ENCODE measurements at places on chromosomes 6 and 20.

DNA sequence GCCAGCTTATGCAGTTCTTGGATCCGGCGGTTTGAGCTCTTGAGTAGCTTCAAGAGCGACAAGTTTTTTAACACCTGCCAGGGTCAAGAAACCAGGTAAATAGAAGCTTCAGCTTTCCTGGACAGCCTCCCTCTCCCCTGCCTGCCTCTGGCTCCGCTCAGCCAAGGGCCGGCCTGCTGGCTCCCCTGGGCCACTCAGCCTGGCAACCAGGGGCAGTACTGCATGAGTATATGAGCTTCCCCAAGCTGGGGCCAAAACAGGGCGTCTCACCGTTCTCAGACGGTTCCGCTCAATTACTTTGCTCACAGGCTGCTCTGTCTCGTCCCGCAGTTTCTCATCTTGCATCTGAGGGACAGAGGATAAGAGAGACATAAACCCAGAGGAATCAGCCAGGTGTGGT lies 856 bp downstream of the TP53TG5 start:
- DNase-seq = no peak

- no peak for DNase-seq
These were observed 126.8 kb upstream of the TNFAIP3 start for GRCh38 chr6:137740091-137740755.

GRCh38 chr20:59144179-59144830 lies 19.3 kb upstream of the ZNF831 start:
- DNase-seq = peak; percentile 48

DNA sequence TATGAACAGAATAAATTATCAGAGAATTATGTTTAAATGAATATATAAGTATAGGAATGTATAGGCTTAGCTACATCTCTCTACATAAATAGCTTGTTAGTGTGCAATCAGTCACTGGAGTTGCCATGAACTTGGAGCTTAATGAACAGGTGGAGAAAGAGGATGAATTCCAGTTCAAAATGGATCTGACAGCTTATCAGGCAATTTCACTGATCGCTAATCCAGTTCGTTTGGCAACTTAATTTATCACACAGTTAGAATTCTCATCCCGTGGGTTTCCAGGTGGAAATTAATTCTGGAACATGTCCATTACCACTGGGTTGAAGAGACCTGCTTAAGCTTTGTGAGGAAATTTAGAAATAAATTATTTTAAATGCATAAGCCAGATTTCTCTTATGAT lies 118.1 kb downstream of the MACROD2 start:
- DNase-seq = no peak

GRCh38 chr6:50143011-50143719 lies 93.4 kb upstream of the DEFB112 start:
- DNase-seq = no peak

DNA sequence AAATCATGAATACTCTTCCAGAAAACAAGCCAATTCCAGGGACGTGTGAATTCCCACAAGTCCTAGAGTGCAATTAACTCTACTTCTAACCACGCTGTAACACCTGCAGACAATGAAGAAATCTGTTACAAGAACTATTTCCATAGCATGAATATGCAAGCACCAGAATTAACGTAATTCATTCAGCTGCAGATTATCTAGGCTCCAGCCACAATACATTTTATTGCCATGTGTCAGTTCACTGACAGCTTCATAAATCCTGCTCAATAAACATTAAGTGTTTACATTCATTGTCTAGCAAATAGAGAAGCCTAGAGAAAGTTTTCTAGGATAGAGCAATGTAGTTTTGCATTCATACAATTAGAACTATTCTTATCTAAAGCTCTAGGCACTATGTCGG lies 1348.5 kb downstream of the GRIK2 start:
- no peak for DNase-seq

GRCh38 chr6:66623050-66623449 lies 916.0 kb upstream of the EYS start:
- DNase-seq = no peak

GRCh38 chr20:46640044-46640443 lies 11.2 kb downstream of the SLC13A3 start:
- DNase-seq = no peak

DNA sequence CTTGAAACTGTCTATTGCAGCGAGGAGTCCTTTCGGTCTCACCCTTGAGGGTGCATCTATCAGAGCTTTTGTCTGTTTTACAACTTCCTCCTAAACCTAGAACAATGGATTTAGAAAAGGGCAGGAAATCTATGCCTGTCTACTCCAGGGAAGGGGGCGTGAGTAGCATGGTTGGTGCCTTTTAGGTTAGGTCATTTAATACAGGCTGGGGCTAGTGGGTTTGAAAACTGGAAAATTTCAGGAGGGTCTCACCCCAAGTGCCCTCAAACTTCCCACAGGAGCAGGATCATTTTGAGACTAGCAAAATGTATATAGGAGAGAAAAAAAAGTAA lies 33.5 kb upstream of the BMP6 start:
- no peak for DNase-seq

DNA sequence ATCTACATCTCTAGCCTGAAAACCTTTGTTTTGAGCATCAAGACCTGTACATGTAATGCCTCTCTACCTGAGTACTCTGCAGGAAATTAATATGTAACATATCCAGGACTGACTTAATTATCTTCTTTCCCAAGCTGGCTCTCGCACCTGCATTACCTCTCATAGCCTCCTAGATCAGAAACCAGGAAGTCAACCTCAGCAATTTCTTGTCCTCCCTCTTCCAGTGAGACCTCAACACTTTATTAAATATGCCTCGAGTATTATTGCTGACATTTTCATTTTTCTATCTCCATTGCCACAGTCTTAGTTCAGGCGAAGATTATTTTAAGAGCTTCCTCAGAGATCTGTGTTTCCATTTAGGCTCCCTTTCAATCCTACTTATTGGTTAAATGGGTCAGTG lies 69.0 kb downstream of the MACROD2 start:
- no peak for DNase-seq

DNA sequence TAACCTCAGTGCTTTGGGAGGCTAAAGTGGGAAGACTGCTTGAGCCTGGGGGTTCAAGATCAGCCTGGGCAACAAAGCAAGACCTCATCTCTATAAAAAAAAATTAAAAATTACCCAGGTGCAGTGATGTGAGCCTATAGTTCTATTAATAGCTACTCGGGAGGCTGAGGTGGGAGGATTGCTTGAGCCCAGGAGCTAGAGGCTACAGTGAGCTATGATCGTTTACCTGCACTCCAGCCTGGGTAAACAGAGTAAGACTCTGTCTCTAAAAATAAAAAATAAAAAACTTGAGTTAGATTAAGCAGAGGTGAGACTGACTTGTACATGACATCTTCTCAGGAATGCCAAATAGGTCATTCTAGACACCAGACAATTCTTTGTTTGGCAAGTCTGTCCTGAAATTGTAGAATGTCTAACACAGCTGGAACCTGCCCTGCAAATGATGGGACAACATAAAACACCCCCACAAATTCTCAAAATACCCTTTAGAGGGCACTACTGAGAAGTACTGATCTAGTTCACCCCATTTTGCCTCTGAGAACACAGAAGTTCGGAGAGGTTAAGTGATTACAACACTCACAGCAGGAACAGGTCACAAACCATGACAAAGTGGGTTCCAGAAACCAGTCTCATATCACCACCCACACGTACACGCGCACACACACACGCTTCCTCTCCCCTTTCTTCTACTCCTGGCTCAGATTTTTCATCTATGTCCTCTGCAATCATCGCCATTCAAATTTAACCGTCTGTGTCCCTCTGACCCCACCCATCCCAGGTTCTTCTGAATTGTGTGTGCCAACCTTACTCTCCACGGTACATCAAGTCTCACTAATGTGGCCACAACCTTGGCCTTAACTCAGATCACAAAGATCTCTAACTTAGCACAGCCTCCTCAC lies 38.3 kb downstream of the ARHGAP18 start:
- DNase-seq = peak; percentile 49

DNA sequence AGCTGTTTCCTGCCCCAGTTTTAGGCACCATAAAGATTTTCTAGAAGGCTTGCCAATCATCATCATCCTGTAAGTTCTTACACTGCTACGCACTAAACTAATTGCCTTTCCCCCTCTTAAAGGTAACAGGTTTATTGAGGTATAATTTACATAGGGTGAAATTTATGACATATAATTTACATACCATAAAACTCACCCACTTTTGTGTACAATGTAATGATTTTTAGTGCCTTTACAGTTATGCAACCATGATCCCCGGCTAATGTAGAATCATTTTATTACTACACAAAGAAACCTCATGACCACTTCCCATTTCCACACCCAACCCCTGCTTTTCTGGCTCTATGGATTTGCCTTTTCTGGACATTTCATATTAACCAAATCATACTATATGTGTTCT lies 21.1 kb downstream of the GCNT2 start:
- no peak for DNase-seq

GRCh38 chr20:20085071-20085470 lies 32.7 kb downstream of the CFAP61 start:
- DNase-seq = no peak

- DNase-seq = no peak
These were observed 898.0 kb upstream of the EYS start for GRCh38 chr6:66605011-66605410.

DNA sequence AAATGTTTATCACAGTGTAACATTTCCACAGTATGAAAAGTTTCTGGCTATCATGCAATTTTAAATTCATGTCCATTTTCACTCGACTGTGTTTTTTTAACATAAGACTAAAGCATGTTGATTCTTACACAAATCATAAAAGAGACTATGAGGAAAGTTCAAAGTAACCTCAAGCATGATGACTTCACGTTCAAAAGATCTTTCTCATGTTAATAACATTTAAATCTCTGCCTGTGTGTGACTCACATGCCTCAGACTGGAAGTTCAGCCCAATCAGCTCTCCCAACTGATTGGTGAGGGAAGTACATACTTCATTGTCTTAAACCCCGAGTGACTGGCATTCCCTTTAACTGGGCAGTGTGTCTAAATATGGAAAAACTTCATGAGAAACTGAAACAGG lies 37.4 kb downstream of the ATXN1 start:
- no peak for DNase-seq

- DNase-seq = no peak
These were observed 3.6 kb upstream of the PHIP start for GRCh38 chr6:79081663-79082062.
